Heart right ventricle (tissue), 16 donors: ENCODE measurements at places on chromosomes 12 and 14. TPM values are rescaled to one million over a fixed set of nuclear protein-coding genes. Genes with fewer than 3 reads are reported as not detected.

DNA sequence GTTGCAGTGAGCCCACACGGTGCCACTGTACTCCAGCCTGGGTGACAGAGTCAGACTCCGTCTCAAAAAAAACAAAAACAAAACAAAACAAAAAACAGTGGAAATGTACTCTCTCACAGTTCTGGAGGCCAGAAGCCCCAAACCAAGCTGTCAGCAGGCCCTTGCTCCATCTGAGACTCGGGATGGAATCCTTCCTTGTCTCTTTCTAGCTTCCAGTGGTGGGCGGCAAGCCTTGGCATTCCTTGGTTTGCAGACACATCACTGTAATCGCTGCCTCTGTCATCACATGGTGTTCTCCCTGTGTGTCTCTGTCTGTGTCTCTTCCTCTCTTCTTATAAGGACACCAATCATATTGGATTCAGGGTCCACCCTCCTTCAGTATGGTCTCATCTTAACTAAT lies 6.4 kb downstream of the TNS2 start:
- DNase-seq = no peak
- H3K27me3 ChIP-seq = no peaks in the 10 kb centered on the region
- H3K27ac ChIP-seq = no peak overlapping the region
- no peak overlapping the region for H3K4me3 ChIP-seq
- peaks cover 99% of the 10 kb centered on the region for H3K4me1 ChIP-seq

DNA sequence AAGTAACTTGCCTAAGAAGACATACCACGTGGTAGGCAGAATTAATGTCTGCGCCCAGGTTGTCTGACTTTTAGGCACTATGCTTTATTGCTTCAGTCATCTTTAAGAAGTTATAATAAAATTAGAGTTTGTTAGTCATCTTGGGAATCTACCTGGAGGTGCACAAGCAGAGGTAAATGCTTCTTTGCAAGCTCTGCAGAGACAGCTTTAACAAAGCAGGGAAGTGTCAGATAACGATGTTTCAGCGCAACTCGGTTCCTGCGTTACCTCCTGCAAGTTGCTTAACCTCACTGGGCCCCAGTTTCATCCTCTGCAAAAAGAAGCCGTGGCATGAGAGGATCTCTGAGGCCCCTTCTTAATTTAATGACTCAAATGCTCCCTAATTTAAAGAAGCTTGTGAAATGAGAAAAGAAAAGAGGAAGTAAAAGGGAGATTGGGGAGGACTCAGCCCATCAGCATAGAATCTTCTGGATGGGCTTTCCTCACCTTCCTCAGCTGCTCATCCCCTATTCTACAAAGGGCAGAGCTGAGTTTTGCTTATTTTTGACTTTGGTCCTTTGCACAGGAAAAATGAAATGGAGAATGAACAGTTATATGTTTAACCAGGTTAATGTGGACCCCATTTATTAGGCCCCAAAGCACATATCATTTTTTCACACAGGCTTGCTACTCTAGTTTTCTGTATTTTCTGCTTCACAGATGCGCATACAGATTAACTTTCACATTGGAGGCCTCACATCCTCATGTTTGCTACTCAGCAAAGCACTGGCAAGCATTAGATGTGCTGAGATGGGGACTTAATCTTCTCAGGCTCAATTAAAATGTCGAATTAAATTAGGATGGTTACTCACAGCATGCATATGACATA lies 5.1 kb downstream of the ARHGDIB start:
- no peaks in the 10 kb centered on the region for H3K36me3 ChIP-seq
- no peaks in the 10 kb centered on the region for H3K4me1 ChIP-seq
- H3K27me3 ChIP-seq = no peaks in the 10 kb centered on the region
- no peak for DNase-seq
- peak overlapping the region; percentile 95 for H3K27ac ChIP-seq

DNA sequence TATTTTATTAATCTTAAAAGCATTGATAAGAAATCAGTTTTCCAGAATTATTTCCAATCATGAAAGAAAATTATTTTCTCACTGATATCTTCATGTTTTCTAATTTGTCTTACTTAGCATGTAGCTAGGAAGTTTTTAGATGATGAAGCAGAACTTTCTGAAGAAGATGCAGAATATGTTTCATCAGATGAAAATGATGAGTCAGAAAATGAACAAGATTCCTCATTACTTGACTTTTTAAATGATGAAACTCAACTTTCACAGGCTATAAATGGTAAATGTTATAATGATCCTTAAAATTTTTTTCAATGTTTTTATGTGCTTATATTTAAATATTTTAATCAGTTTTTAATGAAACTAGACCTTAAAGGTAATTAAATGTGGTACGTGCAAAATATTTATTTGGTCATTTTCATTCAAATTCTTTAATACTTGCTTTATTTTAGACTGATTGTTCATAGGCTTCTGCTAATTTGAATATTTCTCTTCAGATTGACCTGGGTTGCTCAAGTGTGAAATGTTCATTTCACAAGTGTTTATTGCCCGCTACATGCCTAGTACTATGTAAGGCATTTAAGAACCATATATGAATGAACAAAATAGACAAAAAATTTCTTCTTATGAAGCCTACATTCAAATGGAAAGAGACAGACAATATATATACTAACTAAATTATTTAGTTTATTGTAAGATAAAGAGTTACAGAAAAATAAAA lies 49.5 kb downstream of the FANCM start:
- no peak overlapping the region for H3K27ac ChIP-seq
- H3K27me3 ChIP-seq = no peaks in the 10 kb centered on the region
- DNase-seq = no peak
- H3K4me3 ChIP-seq = no peak overlapping the region

- no peak overlapping the region for H3K4me3 ChIP-seq
- peaks cover 14% of the 10 kb centered on the region for H3K4me1 ChIP-seq
- no peaks in the 10 kb centered on the region for H3K36me3 ChIP-seq
- H3K27me3 ChIP-seq = no peaks in the 10 kb centered on the region
- H3K27ac ChIP-seq = peak overlapping the region; percentile 94
- DNase-seq = no peak
Measured at GRCh38 chr12:92930421-92930820, 1.3 kb upstream of the EEA1 start.

DNA sequence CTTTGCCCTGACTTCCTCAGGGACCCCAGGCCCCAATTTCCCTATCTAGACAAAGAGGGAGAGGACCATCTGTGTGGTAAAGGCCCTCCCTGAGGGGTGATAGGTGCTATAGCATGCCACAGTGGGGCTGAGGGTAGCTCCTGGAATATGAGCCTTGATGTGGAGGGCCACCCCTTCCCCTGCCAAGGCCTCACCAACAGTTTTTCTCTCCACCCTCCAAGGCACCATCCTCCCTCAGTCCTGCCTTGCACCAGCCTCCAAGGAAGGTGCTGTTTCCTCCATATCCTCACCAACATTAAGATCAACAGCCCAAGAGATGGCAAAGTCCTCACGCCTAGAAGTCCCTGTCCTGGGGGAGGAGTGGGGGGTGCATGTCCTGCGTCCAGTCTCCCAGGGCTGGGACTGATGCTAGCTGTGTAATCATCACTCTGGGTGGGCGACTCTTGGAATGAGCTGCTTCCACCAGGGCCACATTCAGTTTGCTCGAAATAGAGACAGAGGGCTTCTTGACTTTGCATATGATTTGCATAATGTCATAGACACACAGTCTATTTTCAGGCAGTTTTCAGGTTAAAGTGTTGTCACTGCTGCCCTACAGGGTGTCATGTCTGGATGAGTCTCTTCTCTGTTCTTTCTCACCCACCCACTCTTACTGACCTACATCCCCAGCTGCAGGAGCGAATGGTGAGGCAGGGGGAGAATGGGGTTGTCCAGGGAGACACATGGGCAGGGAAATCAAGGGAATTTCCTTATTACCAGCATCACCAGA lies 17.4 kb downstream of the ACVRL1 start:
- no peaks in the 10 kb centered on the region for H3K36me3 ChIP-seq
- no peak overlapping the region for H3K4me3 ChIP-seq
- no peak for DNase-seq
- H3K4me1 ChIP-seq = peaks cover 56% of the 10 kb centered on the region
- H3K27ac ChIP-seq = peak overlapping the region; percentile 85

DNA sequence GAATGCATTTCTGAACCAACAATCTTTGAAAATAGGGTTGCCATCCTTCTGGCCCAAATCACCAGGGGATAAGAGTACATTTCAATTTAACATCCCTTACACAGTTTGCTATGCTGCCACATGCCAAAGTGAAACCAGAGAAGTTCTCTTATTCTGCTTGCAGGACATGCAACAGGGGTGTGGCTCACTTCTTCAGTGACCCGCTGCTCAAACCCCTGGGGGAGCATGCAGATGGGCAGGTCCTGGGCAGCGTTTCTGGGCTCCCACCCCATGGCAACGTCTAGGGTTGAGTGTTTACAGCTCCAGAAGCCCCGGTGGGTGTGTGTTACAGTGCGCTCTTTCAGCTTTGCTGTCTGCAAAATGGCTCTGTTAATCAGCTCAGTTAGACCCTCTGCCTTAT lies 1306.3 kb upstream of the TMEM132C start:
- no peak for DNase-seq
- H3K4me3 ChIP-seq = no peak overlapping the region
- H3K27ac ChIP-seq = no peak overlapping the region
- no peaks in the 10 kb centered on the region for H3K27me3 ChIP-seq
- no peaks in the 10 kb centered on the region for H3K4me1 ChIP-seq

GRCh38 chr12:76813265-76813664 lies 49.4 kb downstream of the ZDHHC17 start:
- no peaks in the 10 kb centered on the region for H3K27me3 ChIP-seq
- no peak for DNase-seq
- H3K27ac ChIP-seq = no peak overlapping the region
- no peaks in the 10 kb centered on the region for H3K4me1 ChIP-seq
- no peak overlapping the region for H3K4me3 ChIP-seq

- no peak overlapping the region for H3K4me3 ChIP-seq
- DNase-seq = no peak
- no peak overlapping the region for H3K27ac ChIP-seq
- no peaks in the 10 kb centered on the region for H3K4me1 ChIP-seq
Measured at GRCh38 chr14:84825481-84826251, 704.3 kb upstream of the FLRT2 start.

DNA sequence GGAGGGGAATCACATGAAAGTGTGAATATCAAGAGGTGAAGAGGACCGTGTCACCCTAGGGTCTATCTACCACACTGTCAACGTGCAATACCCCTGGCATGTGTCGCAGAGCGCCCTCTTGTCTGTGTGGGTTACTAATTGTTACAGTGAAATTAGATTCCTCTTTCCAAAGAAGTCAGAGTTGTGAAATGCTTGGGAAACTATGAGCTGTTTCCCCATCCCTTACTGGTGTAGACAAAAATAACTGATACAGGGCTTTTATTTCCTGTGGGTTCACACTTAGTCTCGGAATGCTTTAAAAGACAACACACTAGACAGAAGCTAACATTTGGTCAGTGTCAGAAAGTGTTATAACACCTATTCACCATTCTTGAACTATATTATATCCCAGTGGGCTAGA lies 597.3 kb downstream of the NRXN3 start:
- H3K27me3 ChIP-seq = no peaks in the 10 kb centered on the region
- no peaks in the 10 kb centered on the region for H3K36me3 ChIP-seq
- H3K27ac ChIP-seq = no peak overlapping the region
- H3K4me3 ChIP-seq = no peak overlapping the region

- peaks cover 14% of the 10 kb centered on the region for H3K27me3 ChIP-seq
- H3K36me3 ChIP-seq = no peaks in the 10 kb centered on the region
- no peak overlapping the region for H3K27ac ChIP-seq
- no peaks in the 10 kb centered on the region for H3K4me1 ChIP-seq
Measured at GRCh38 chr12:132481771-132482745, 7.9 kb upstream of the FBRSL1 start.

Gene AQP2
- total RNA-seq = not detected

Gene ZBTB39
- 3.2 TPM for total RNA-seq

Gene GPRC5A
- total RNA-seq = 0.26 TPM

Gene CD163L1
- 2.8 TPM for total RNA-seq

Gene TAS2R9
- not detected for total RNA-seq

Gene AKAP3
- 3.1 TPM for total RNA-seq

Gene TAS2R8
- total RNA-seq = not detected

Gene KRT79
- total RNA-seq = not detected

Gene LMO3
- total RNA-seq = 1.4 TPM

Gene HHIPL1
- 1.5 TPM for total RNA-seq
